Lower lobe of right lung (tissue), 2 donors: ENCODE measurements at places on chromosomes 2 and 18. TPM values are rescaled to one million over a fixed set of nuclear protein-coding genes. Genes with fewer than 3 reads are reported as not detected.

- DNase-seq: no peak
Observed at GRCh38 chr2:3151153-3151918, 226.3 kb downstream of the EIPR1 start.

The TOGARAM2 gene
- total RNA-seq: 15.4 TPM

DNA sequence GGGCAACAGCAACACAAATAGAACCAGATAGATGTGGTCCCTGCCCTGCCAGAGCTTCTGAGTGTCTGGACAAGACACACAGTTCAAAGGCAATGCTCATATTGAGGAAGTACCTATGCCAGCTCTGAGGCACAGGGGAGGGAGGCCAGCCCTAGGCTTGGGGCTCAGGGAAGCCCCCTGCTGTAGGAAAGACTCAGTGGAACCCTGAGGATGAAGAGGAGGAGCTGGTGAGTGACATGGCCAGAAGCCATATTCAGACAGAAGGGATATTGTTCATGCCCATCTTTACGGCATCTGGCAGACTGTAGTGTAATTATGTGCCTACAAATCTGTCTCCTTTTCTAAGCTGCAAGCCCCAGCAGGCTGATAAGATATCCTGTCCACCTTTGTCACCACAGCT, 8.8 kb downstream of the SIGLEC15 start:
- DNase-seq: no peak

GRCh38 chr2:116499389-116499788, 1315.1 kb upstream of the DDX18 start:
- DNase-seq: no peak

DNA sequence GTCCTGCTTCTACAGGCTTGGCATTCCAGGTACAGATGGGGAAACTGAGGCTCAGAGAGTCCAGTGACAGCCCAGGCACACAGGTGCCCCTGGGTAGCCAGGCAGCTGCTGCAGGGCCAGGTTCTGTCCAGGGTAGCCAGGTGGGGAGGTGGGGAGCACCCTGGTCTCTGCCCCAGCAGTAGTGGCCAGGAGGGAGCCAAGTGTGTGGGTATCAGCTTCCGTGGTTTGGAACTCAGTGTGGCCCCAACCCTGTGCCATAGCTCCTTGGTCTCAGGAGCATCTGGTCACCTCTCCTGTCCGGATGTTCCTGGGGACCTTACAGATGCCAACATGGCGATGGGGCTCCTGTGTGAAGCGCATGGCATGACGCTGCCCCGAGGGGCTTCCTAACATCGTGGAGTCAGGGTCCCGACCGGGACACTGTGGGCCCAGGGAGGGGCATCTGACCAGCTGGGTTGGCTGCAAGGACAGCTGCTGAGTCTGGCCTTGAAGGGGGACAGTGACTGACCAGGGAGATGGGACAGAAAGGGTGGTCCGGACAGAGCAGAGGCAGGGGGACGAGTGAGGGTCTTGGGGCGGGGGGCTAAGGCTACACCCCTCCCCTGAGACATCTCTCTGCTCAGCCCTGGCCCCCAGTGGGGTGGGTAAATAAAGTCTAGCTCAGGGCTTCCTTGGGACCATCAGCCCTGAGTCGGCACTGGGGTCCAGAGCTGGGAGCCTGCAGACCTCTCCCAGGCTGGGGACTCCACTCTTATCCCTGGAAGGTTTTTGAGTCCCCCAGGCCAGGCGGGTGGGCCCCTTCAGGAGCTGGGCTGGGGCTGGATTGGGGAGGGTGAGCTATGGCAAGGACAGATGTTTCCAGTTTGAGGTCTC, 76.0 kb upstream of the SMAD7 start:
- no peak for DNase-seq

DNA sequence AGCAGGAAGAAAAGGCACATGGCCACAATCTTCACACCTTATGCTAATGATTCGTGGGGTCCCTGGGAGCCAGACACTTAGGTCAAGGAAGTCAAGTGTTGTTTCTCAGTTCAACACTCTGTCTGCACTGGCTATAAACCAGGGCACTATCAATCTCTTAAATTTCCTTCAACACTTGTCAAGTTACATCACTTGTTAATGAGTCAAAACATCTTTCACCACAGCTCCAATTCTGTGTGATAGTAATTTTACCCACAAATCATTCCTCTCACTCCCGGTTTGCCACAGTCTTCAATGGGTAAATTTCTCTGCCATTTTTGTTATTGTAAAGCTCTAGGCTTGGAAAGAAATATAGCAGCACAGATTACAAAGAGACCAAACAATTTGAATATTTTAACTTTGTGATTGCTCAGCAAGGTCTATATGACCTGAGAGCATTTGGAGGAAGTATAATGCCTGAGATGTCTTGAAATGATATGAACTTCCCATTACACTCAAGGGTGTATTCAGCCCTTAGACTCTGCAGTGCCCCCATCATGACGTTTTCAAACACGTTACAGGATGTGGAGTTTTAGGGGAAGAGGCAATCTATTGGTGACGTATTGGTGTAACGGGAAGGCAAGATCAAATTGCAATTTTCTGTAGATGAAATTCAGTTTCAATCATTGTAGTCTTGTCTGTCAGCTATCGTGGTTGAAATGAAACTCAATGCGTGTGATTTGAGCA, 78.7 kb downstream of the ICOS start:
- DNase-seq: no peak

DNA sequence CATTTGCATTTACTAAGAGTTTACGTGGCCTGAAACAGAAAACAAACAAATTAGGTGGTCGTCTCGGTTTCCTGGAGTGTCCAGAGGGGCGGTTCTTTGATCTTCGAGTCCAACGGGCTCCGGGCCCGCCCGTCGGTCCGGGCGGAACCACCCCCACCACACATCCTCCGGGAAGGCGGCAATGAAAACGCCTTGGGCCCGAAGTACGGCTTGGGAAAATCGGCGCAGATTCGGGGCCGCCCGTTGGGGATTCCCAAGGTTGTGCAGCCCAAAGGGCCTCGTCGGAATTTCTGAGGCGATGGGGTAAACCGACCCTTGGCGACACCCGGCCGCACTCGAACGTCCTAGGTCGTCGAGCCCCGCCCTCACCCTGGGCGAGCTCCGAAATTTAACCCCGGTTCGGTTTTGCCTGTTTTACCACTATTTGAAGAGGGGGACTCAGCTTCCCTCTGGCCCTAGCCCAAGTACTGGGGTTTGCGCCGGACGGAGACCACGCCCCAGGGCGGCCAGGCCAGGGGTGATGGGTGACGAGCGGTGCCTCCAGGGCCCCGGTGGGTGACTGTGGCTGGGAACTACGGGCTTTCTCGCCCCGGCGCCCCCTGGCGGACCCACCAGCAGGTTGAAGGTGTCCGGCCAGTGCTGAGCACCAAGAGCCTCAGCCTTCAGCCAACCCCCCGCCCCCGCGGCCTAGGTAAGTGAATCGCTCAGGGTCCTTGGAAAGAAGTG, 1.9 kb upstream of the CFAP53 start:
- peak; percentile 92 for DNase-seq
